Aorta (tissue), 5 donors: ENCODE measurements at places on chromosomes 5 and 9. TPM values are rescaled to one million over a fixed set of nuclear protein-coding genes. Genes with fewer than 3 reads are reported as not detected.

GRCh38 chr5:102531506-102531905 is 32.7 kb upstream of the SLCO6A1 start:
- no peak for DNase-seq

GRCh38 chr9:17216011-17216410 is 81.2 kb downstream of the CNTLN start:
- no peak for DNase-seq

DNA sequence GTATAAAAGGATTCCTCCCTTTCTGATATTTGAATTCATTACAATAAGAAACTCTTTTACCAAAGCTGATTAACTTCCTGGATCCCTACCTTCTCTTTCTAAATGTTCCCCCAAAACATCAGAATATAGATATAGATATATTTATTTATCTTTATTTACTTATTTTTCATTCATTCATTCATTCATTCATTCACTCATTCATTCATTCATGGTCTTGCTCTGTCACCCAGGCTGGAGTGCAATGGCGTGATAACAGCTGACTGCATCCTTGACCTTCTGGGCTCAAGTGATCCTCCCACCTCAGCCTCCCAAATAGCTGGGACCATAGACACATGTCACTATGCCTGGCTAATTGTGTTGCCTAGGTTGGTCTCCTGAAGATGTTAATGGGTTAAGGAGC is 30.7 kb downstream of the GIN1 start:
- DNase-seq = no peak

DNA sequence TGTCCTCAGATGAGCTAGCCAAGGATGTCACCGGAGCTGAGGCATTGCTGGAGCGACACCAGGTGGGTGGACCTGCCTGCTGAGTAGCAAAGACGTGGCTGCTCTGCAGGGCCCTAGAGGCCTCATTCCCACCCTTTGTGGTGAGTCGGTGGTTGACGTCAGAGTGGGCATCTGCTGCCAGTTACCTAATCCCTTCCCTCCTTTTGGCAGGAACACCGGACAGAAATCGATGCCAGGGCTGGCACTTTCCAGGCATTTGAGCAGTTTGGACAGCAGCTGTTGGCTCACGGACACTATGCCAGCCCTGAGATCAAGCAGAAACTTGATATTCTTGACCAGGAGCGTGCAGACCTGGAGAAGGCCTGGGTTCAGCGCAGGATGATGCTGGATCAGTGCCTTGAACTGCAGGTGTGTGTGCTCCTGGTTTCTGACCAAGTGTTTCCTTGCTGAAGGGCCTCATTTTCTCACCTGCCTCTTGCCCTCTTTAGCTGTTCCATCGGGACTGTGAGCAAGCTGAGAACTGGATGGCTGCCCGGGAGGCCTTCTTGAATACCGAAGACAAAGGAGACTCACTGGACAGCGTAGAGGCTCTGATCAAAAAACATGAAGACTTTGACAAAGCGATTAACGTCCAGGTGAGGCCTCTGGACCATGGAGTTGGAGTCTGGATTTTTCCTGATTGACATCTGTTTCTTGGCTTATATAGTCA is 48.9 kb downstream of the DYNC2I2 start:
- peak; percentile 94 for DNase-seq

DNA sequence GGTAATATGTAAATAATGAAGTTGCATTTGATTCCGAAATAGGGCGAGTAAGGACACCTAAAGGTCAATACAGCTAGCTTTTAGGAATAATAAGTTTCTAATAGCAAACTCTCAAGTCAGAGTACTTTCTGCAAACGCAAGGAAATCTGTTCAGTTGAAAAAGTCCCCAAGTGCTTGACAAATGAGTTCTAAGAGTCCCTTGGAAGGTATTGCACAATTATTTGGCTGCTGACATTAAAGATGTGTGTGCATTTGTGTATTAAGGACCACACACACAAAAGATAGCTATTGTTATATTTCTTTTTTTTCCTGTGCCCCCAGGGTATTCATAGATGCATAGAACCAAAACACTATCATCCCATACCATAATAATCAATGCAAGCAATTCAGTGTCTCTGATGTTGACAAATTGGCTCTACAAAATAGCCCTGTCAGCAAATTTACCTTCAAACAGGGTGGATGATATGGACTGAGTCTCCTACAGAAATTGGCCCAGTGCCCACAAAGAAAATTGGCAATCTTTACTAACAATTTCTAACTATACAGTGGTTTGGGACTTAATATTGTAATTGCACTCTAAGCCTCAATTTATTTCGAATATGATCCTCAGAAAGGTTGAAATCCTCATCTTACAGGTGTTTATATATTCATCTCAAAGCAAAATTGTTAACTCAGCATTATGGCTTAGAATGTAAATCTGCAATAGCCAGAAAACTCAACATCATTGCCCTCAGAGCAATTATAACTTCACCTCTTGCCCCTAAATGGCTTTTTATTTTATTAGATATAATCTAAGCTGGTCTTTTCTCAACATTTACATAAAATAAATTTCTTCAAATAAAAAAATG is 827.2 kb downstream of the MAT2B start:
- DNase-seq = no peak

GRCh38 chr9:136122425-136123383 is 4.0 kb upstream of the TMEM250 start:
- DNase-seq = peak; percentile 82

- no peak for DNase-seq
These were observed 387.5 kb downstream of the FAM170A start for GRCh38 chr5:120016717-120017382.

DNA sequence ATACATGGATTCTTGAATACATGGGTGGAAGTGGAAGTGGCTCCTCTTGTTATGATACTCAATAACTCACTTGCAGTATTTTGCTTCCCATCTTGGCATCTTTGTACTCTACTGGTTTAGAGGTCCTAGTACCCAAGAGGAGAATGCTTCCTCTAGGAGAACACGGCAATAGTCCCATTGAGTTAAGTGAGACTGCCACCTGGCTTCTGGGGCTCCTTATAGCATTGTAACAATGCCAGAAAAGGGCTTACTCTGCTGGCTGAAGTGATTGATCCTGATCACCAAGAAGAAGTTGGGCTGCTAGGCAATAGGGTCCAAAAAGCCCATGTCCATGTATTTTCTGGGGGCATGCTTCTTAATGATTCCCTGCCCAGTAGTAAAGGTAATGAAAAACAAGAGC is 627.6 kb upstream of the SGCD start:
- DNase-seq = no peak

GRCh38 chr9:78112406-78112805 is 80.8 kb upstream of the GNAQ start:
- no peak for DNase-seq

GRCh38 chr9:76654051-76654461 is 110.2 kb upstream of the PCA3 start:
- DNase-seq = no peak

- DNase-seq = no peak
These were observed 94.0 kb downstream of the PPARGC1B start for GRCh38 chr5:149824120-149824519.

GRCh38 chr5:142636093-142636492 is 49.8 kb downstream of the FGF1 start:
- no peak for DNase-seq

- no peak for DNase-seq
These were observed 206.4 kb upstream of the IL12B start for GRCh38 chr5:159536646-159537045.

- DNase-seq = no peak
These were observed 92.2 kb upstream of the CKMT2 start for GRCh38 chr5:81140943-81141342.

- peak; percentile 75 for DNase-seq
These were observed 345.7 kb upstream of the WWC1 start for GRCh38 chr5:167945542-167946384.

DNA sequence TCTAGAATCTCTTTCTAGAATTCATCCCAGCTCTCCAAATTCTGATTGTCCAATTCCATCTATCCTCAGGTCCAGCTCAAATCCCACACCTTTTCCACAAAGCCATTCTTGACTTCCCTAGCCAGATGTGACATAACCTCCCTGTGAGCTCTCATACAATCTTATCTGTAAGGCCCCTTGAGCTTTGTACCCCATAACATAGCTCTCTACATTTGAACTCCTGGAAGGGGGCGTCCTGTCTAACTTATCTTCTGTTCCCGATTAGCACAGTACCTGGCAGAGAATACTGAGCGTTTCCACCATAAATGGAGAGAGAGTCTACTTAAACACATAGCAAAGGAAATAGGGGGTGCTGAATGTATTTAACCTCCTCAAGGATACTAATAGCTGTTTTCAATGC is 251.6 kb upstream of the RGMB start:
- DNase-seq = no peak

DNA sequence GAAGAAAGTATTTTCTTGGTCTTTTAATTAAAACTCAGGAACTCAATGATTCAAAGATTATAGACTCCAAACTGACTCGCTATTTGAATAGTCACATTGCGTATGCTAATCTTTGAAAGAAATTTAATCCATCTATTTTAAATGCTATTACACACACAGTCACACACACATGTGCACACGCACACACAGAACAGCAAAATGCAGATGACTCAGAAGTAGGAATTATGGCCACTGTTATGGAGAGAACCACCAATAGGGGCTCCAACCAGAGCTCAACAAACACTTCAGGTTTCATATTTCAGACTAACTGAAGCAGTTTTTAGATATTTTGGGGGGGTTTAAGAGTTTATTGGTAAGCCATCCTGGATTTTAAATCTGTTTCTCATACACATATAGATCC is 1917.9 kb downstream of the EFNA5 start:
- no peak for DNase-seq

DNA sequence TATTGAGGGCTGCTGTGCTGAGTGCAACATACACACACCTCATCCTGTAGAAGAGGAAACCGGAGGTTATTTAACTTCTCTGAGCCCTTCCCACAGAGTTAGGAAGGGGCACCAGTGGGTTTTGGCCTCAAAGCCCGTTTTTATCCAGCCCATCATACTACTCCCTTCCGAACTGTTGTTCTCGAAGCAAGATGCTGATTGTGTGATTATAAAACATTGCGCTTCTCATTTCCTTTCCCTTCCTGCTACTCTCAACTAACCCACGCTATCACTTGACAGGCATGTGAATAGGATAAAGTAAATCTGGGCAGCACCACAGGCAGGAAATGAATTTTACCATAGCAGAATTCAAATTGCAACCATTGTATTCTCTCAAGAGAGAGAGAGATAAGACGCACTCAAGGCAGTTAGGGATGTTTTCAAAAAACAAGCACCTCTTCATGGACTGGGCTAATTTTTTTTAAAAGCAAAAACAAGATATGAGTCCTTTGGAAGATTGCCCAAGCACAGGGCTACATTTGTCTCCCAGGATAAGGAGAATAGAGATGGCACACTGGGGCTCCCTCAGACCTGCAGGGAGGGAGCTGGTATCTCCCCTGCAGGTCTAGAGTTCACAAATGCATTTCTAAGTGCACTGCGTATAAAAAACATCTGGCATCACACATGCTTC is 52.6 kb downstream of the GNA14 start:
- DNase-seq = no peak

DNA sequence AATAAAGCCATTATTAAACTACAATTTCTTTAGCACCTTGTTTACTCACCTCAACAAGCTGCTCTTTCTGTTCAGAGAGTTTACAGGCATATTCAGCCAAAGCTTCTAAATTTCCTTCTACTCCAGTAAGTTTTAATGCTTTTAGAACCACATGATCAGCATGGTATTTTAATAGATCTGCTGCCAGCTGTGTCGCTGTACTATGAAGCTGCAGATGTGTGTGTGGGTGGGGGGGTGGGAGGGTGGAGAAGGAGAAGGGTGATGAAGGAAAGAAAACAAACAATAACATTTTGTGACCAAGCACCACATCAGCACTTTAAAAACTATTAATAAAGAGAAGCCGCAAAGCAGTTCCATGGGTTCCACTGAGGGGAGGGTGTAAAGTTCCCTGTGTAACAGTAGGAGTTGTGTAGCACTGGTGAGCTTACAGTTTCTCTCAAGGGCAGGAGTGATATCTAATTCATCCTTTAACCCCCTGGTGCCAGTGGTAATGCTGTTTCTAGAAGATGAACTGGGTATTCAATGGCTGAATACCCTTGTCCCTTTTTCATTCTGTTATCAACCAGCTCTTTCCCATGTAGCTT is 38.5 kb downstream of the ABITRAM start:
- no peak for DNase-seq

- DNase-seq = no peak
These were observed 598.1 kb downstream of the DNAH5 start for GRCh38 chr5:13346401-13346800.

DNA sequence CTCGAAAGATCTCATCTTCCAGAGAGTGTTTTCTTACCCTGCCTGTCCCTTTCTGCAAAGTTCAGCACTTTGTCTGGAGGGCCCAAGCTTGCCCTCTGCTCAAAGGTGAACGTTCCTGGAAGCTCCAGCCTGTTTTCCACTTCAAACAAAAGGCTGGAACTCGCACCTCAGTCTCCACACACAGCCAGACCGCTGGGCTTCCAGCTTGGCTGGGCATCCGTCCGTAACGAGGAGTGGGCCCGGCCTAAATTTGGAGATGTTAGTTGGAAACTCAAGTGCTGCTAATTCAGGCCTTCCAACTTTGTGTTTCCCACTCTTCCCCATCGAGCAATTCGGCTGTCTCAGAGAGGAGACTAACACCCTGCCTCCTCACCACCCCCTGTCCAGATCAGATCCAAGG is 35.1 kb downstream of the FGF18 start:
- no peak for DNase-seq

DNA sequence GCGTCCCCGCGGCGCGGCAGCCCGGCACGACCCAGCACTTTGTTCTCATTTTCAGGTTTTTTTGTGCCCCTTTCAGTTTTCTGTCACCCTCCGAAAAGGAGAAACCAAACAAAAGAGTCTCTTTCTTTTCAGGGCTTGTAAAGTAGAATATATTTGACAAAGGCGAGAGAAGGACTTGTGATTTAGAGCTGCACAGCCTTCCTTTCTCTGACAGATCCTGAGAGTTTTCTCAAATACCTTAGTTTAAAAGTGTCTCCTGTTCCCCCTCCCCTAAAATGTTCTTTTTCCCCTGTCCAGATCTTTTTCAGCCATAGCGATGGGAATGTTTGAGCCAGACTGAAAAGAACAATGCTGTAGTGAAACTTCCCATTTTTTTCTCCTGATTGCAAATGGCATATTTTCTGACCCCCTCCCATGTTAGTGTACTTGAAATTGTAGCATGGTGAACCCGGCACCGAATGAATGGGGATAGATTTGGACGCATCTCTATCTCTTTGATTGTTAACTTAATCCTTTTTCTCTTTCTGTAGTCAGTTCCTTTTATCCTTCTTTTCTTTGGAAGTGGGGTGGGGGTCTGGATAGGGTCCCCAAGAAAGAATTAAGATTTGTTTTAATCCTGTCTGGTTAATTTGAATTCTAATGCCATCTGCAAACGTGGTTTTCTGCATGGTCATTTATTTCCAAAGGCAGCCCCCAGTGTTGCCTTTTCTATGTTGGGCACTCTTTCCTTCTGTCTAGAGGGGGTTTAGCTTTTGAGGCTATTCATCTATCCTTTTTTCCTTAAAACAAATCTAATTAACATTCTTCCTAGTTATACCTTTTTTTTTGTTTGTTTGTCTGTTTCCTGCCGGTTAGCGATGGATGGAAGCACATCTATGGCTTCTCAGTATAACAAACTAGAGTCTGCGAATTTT is 2.2 kb downstream of the ZSWIM6 start:
- no peak for DNase-seq

The GBGT1 gene
- 12.9 TPM for total RNA-seq

The FGFR4 gene
- total RNA-seq = 0.23 TPM

The TMEM174 gene
- total RNA-seq = not detected

The PTGS1 gene
- total RNA-seq = 20.3 TPM

The ANKRD20A1 gene
- total RNA-seq = 1.9 TPM

The PCDHA1 gene
- not detected for total RNA-seq

The PPP3R2 gene
- not detected for total RNA-seq

The TAL2 gene
- total RNA-seq = not detected

The C6 gene
- 3.0 TPM for total RNA-seq

The TMEM232 gene
- total RNA-seq = 2.5 TPM

The PLAC8L1 gene
- not detected for total RNA-seq

The ACSL6 gene
- 0.42 TPM for total RNA-seq

The SPINK4 gene
- not detected for total RNA-seq

The DNM1 gene
- 9.3 TPM for total RNA-seq
